Fibroblast of lung (primary cell): ENCODE measurements at places on chromosomes 16 and 17. TPM values are rescaled to one million over a fixed set of nuclear protein-coding genes. Genes with fewer than 3 reads are reported as not detected.

DNA sequence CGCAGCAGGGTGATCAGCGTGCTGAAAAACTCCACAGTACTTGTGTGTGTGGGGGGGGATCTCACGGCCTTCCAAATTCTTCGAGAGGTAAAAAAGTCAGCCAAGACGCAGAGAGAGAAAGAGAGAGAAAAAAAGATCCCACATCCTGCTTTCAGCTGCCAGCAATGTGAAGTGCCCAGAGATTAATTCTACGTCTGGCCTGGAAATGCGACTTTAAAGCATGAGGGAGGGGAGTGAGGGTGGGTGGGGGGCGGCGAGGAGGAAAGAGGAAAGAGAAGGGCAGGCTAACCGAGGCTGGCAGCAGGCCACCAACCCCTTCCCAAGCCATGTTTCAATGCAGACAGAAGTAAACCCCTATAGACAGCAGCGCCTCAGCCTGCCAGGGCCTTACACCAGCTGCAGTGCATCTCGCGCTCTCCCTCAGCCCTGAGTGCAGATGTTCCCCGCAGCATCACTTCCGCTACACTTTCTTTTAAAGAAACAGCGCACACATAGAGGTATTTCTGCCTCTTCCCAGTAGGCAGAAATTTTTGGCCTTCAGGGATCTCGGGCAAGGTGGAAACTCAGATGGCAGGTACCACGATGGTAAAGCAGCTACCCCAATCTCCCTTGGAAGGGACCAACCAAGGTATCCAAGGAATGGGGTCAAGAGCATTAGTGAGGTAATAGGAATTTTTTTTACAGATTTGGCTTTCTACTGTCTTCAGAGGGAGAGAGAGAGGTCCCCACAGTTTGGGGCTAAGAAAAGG, 87.8 kb downstream of the SMG6 start:
- peak; percentile 99 for DNase-seq

- DNase-seq: no peak
Observed at GRCh38 chr16:78096386-78096785, 3.1 kb upstream of the WWOX start.

DNA sequence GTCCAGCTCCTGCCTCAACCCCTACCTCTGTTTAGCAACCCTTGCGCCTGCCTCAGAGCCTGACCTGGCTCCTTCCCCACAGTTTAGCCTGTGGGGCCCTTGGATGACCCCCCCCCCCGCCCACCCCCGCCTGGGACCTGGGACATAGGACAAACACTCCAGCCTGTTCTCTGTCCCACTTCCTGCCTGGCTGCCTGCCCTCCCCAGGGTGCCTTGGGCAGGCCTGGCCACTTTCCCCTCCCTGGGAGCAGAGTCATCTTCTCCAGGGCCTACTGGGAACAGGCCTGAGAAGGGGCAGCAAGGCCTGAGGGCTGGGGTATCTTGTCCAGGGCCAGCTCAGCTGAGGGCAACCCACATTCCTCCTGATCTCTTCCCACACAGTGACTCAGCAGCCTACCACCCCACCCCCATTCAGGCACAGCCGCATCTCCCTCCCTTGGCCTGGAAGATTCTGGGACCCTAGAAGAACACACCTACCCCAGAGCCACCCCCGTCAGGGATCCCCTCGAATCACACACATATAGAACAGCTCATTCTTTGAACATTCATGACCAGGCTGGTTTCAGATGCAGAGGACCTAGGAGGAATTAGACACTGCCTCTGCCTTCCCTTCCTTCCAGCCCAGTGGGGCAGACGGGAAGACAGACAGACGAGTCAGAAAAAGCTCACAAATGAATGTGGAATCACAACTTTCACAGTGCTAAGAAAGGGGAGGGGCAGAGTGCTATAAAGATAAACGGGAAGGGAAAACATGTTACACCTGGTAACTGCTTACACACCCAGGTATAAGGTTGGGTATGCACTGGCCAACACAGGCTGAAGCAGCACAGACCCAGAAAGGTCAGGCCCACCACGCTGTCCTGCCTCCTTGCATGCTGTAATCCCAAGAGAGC, 6.0 kb downstream of the FHOD1 start:
- peak; percentile 86 for DNase-seq

DNA sequence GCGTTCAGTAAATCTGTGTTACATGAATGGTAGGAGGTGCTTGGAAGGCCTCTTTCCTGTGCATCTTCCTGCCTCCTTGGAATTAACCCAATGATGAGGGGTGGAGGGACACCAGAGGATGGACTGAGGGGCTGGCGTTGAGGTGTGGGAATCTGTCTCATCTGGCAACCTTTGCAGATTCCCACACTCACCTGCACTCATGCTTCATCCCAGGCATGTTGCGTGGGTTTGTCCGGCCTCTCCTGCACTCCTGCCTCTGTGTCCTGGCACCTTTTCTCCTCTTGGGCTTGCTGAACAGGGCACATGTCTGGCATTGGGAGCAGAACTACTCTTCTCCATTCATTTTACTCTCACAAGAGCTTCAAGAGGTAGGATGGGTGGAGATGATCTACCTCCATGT, 3.1 kb upstream of the IGFBP4 start:
- DNase-seq: no peak

- no peak for DNase-seq
Observed at GRCh38 chr17:39196241-39196807, 1.1 kb downstream of the CACNB1 start.

- DNase-seq: no peak
Observed at GRCh38 chr16:21037736-21038135, 112.9 kb downstream of the DNAH3 start.

Gene CYBC1
- total RNA-seq: 64.1 and 77.6 TPM in 2 replicates

Gene DOC2A
- 0.26 and 0.33 TPM in 2 replicates for total RNA-seq
